A549 treated with CORT108297 at 1 μM for 4 hours (cell line): ENCODE measurements at places on chromosomes 7 and 10. TPM values are rescaled to one million over a fixed set of nuclear protein-coding genes. Genes with fewer than 3 reads are reported as not detected.

ZNF853 gene
- 1.8 to 2.9 TPM (median 2.2 TPM) in 5 replicates for total RNA-seq

CH25H gene
- total RNA-seq: 0.06 to 0.07 TPM (median 0.07 TPM) in 3 of 5 replicates, not detected in the others

ADAM8 gene
- total RNA-seq: 2.3 to 4.8 TPM (median 3.7 TPM) in 5 replicates

PIK3AP1 gene
- 0.51 to 0.70 TPM (median 0.60 TPM) in 5 replicates for total RNA-seq

PANK1 gene
- total RNA-seq: 5.5 to 7.2 TPM (median 6.0 TPM) in 5 replicates

VWA2 gene
- 0.02 to 0.06 TPM in 2 of 5 replicates, not detected in the others for total RNA-seq

ACSM6 gene
- total RNA-seq: not detected in 5 replicates

HOXA10 gene
- 6.7 to 8.3 TPM (median 7.4 TPM) in 5 replicates for total RNA-seq

P4HA1 gene
- total RNA-seq: 19.0 to 33.1 TPM (median 22.2 TPM) in 5 replicates

TLX1 gene
- total RNA-seq: 0.05 to 0.06 TPM in 2 of 5 replicates, not detected in the others

PDE6C gene
- total RNA-seq: not detected in 5 replicates
